ENCODE measurements at places on chromosomes 1 and 21.

DNA sequence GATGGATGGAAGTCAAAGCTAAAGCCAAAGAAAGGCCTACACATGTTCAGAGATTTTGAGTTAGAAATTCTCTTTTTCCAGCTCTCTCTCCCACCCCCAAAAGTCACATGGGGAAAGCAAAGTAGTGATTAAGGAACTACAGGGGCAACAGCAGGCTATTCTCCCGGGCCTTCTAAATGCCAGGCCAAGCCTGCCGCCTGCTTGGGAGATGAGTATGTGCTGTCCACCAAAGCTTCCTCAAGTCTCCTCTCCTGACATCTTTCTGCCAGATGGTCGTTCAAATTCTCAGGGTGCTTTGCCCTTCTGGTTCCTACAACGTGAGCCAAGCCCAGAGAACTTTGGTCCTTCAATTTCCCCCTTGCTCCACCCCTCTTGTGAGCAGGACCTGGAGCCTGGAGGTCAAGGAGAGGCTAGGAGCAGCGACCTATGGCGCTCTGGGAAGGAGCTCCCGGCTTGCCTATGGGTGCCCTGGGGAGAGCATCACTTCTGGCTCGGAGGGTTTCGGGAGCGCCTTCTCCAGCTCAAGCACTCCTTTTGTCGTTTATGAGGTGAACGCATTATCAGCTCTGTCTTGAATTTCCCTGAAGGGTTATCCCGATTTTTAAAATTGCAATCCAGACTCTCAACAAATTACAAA lies 4.4 kb upstream of the PRRX1 start:
- DNase-seq, result no peak

- no peak for DNase-seq
These were observed 68.5 kb downstream of the RGS2 start for GRCh38 chr1:192877283-192877886.

DNA sequence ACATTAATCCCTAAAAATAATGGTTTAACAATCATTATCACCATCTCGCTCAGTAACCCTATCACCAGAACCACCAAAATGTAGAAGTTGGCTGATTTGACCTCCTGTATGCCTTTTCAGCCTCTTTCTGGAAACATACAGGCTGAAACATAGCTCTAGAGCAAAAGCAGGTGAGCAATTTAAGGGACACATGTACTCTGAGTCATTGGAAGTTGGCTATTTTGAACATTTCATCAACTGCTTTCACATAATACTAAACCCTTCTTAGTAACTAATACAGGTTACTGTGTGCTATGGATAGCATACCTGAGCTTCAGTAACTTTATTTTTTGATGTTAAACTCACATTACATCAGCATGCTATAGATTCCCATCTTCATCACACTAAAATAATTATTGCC lies 19.8 kb upstream of the DDAH1 start:
- no peak for DNase-seq

DNA sequence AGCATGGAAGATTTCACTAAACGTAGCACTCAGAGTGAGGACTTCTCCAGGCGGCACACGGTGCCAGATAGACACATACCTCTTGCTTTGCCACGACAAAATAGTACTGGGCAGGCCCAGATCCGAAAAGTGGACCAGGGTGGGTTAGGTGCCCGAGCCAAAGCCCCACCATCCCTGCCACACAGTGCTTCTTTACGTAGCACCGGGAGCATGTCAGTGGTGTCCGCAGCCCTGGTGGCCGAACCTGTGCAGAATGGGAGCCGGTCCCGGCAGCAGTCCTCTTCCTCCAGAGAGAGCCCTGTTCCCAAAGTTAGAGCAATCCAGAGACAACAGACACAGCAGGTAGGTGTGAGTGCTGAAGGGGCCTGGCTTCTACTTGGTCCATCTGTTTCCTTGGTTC lies 38.6 kb downstream of the CLEC20A start:
- no peak for DNase-seq

GRCh38 chr21:27569091-27569490 lies 602.2 kb upstream of the ADAMTS5 start:
- DNase-seq, result no peak

DNA sequence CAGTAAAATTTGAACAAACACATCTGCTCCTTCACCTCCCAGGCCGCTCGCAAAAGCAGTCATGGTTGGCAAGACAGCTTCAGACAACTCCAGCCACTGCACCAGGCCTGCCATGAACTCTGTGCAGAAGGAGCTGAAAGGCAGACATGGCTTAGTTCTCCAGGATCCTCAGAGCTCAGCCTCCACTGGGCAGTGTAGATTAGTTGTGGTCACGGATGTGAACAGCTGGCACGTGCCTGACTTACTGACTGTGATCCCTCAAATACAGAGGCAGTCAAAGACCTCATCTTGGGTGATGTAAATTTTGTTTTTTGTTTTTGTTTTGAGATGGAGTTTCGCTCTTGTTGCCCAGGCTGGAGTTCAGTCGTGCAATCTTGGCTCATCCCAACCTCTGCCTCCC lies 28.4 kb downstream of the TMCO4 start:
- no peak for DNase-seq

All from naive thymus-derived CD8-positive, alpha-beta T cell (primary cell).